Airway epithelial cell (primary cell): ENCODE measurements at places on chromosomes 7 and 10. TPM values are rescaled to one million over a fixed set of nuclear protein-coding genes. Genes with fewer than 3 reads are reported as not detected.

Gene AOAH
- not detected in 2 replicates for total RNA-seq

Gene FAM131B
- total RNA-seq = 0.35 and 0.56 TPM in 2 replicates

Gene SPDYE11
- total RNA-seq = not detected in 2 replicates

Gene TUBB8
- total RNA-seq = not detected in 2 replicates

Gene TWIST1
- total RNA-seq = 2.6 and 5.3 TPM in 2 replicates

Gene RARRES2
- not detected in 2 replicates for total RNA-seq

Gene CUBN
- under 0.01 and 0.88 TPM in 2 replicates for total RNA-seq

Gene R3HCC1L
- 6.0 and 10.2 TPM in 2 replicates for total RNA-seq

Gene MINDY4
- 0.56 and 2.2 TPM in 2 replicates for total RNA-seq

Gene SRPK2
- total RNA-seq = 38.0 and 42.8 TPM in 2 replicates

Gene HECW1
- not detected in 2 replicates for total RNA-seq

Gene TEX36
- not detected in 2 replicates for total RNA-seq

Gene FAM204A
- 24.9 and 38.2 TPM in 2 replicates for total RNA-seq

Gene PVRIG
- total RNA-seq = not detected in 2 replicates

Gene EPO
- not detected in 2 replicates for total RNA-seq

Gene MSMB
- 0.84 and 2.0 TPM in 2 replicates for total RNA-seq

Gene VWA2
- 2.1 and 2.8 TPM in 2 replicates for total RNA-seq

Gene EPDR1
- total RNA-seq = 3.3 and 3.9 TPM in 2 replicates

Gene CACNB2
- not detected in 2 replicates for total RNA-seq

Gene FBXL13
- total RNA-seq = 0.21 TPM in 1 of 2 replicates, not detected in the other

Gene PROSER2
- total RNA-seq = 54.5 and 64.8 TPM in 2 replicates

Gene TEX47
- total RNA-seq = not detected in 2 replicates

Gene NUTM2E
- not detected in 2 replicates for total RNA-seq

Gene TBC1D12
- 6.7 and 8.2 TPM in 2 replicates for total RNA-seq

Gene WDFY4
- not detected in 2 replicates for total RNA-seq

Gene DCLRE1C
- total RNA-seq = 7.4 and 7.6 TPM in 2 replicates

Gene STOX1
- 0.14 and 0.42 TPM in 2 replicates for total RNA-seq

Gene SPDYE1
- not detected in 2 replicates for total RNA-seq

Gene ZWINT
- 37.7 and 50.9 TPM in 2 replicates for total RNA-seq

Gene PRPS1L1
- not detected in 2 replicates for total RNA-seq

Gene OR2A5
- not detected in 2 replicates for total RNA-seq

Gene ATOH7
- total RNA-seq = not detected in 2 replicates

Gene MAP3K8
- 2.7 and 5.2 TPM in 2 replicates for total RNA-seq

Gene CRYGN
- total RNA-seq = not detected in 2 replicates

Gene IFIT1B
- not detected in 2 replicates for total RNA-seq

Gene INSIG1
- total RNA-seq = 151 and 157 TPM in 2 replicates

Gene AGMO
- 0.93 and 1.2 TPM in 2 replicates for total RNA-seq

Gene NKX2-3
- not detected in 2 replicates for total RNA-seq

Gene FAM25C
- total RNA-seq = 8.0 and 9.6 TPM in 2 replicates

Gene SLC18A3
- not detected in 2 replicates for total RNA-seq

Gene SLC13A1
- not detected in 2 replicates for total RNA-seq

Gene AMPH
- not detected in 2 replicates for total RNA-seq

Gene ATXN7L1
- 3.3 and 11.5 TPM in 2 replicates for total RNA-seq
